ENCODE measurements at places on chromosomes 5 and 9. TPM values are rescaled to one million over a fixed set of nuclear protein-coding genes. Genes with fewer than 3 reads are reported as not detected.
A peak's percentile ranks its signal among the peaks of the same experiment; 100 is the strongest.

- DNase-seq, result no peak
- H3K27ac ChIP-seq, result no peak overlapping the region
- no peaks in the 10 kb centered on the region for H3K27me3 ChIP-seq
- no peak overlapping the region for H3K4me3 ChIP-seq
Measured at GRCh38 chr9:3193791-3194190, 332.0 kb downstream of the RFX3 start.

DNA sequence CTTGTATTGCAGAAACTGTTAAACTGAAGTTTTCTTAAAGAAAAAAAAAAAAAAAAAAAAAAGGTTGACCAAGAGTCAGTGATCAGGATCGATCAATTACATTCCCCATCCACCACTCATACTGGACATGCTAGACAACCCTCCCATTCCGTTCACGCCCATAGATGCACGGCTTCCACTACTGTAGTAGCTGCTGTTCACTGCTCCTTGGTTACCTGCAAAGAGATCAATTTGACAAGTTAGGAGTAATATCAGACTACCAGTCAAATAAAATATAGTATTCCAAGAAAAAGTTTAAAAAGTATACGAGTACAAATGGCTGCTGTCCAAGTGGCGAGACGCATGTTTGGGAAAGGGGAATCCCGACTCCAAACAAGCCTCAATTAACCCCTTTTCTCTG lies 8.7 kb downstream of the HNRNPH1 start:
- no peaks in the 10 kb centered on the region for H3K27me3 ChIP-seq
- H3K36me3 ChIP-seq, result peaks cover 33% of the 10 kb centered on the region
- H3K4me3 ChIP-seq, result no peak overlapping the region
- no peaks in the 10 kb centered on the region for H3K4me1 ChIP-seq
- H3K27ac ChIP-seq, result no peak overlapping the region

DNA sequence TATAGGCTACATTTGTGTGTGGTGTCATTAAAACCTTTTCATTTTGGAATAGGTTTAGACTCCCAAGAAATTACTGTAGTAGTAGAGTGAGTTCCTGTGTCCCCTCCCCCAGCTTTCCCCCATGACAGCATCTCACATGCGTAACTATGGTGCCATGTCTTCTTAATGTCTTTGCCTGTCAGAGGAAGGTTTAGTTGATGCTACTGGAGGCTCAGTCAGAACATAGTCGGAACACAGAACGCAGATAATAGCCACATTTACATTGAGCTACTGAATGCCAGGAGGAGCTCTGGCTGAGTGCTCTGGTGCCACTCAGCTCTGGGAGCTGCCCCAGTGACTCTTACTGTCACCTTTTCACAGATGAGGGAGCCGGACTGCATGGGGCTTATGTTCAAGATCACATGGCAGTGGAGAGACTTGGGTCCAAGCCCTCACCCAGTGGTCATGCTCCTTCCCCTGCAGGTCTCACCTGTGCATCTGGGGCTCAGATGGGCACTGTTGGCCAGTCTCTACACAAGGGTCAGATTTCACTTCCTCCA lies 223.6 kb downstream of the AOPEP start:
- no peaks in the 10 kb centered on the region for H3K4me1 ChIP-seq
- H3K36me3 ChIP-seq, result no peaks in the 10 kb centered on the region
- DNase-seq, result no peak
- H3K27ac ChIP-seq, result no peak overlapping the region
- no peaks in the 10 kb centered on the region for H3K27me3 ChIP-seq
- H3K4me3 ChIP-seq, result no peak overlapping the region

Gene PFN3
- not detected for polyA plus RNA-seq

DNA sequence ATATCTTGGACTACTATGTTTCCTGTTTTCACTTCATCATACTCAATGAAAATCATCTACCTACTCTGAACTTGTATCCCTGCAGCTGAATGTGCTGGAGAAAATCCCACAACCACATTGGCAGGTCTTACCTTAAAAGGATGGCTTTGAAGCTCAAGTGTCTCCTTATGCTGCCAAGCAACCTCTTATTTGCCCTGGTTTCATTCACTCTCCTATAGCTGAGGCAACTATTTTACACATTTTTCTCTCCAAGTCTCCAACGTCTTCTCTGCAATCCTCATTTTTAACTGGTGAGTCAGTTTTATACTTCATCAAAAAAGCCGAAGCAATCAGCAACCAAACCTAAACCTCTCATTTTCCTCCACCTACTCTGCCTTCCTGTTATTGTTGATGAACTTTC lies 49.7 kb downstream of the POU4F3 start:
- H3K27me3 ChIP-seq, result no peaks in the 10 kb centered on the region
- no peak for DNase-seq
- H3K4me3 ChIP-seq, result no peak overlapping the region
- no peak overlapping the region for H3K27ac ChIP-seq
- H3K36me3 ChIP-seq, result no peaks in the 10 kb centered on the region

Gene PRRT1B
- polyA plus RNA-seq, result not detected

GRCh38 chr5:71883742-71884103 lies 164.6 kb downstream of the CARTPT start:
- H3K27ac ChIP-seq, result no peak overlapping the region
- H3K4me1 ChIP-seq, result no peaks in the 10 kb centered on the region
- no peaks in the 10 kb centered on the region for H3K27me3 ChIP-seq
- H3K36me3 ChIP-seq, result no peaks in the 10 kb centered on the region
- no peak for DNase-seq
- H3K4me3 ChIP-seq, result no peak overlapping the region

- peaks cover 13% of the 10 kb centered on the region for H3K4me1 ChIP-seq
- H3K36me3 ChIP-seq, result peaks cover 3% of the 10 kb centered on the region
- H3K4me3 ChIP-seq, result no peak overlapping the region
- no peak for DNase-seq
- no peaks in the 10 kb centered on the region for H3K27me3 ChIP-seq
Measured at GRCh38 chr5:62340392-62340791, 34.4 kb downstream of the KIF2A start.

- H3K4me1 ChIP-seq, result no peaks in the 10 kb centered on the region
- DNase-seq, result no peak
- no peaks in the 10 kb centered on the region for H3K36me3 ChIP-seq
- H3K4me3 ChIP-seq, result no peak overlapping the region
- H3K27ac ChIP-seq, result no peak overlapping the region
Measured at GRCh38 chr5:142894749-142895148, 124.6 kb downstream of the ARHGAP26 start.

- no peak overlapping the region for H3K4me3 ChIP-seq
- no peak overlapping the region for H3K27ac ChIP-seq
- H3K27me3 ChIP-seq, result no peaks in the 10 kb centered on the region
- H3K36me3 ChIP-seq, result peaks cover 17% of the 10 kb centered on the region
Measured at GRCh38 chr5:148408092-148408491, 24.3 kb downstream of the FBXO38 start.

DNA sequence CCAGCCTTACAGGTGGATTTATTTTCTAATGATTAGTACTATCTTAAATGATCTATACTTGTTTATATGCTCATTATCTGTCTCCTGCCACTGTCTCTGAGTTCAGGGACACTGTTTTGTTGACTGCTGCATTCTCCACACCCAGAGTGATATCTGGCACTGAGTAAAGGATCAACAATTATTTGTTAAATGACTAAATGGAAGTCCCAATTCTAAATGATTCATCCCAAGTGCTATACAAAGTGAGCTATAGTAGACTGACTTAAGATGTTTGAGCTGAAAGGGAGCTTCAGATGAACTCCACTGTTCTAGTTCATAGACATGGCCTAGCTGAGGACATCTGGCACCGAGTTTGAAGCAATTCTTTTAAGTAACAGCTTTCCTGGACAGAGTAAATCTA lies 40.5 kb downstream of the ITGA2 start:
- no peaks in the 10 kb centered on the region for H3K4me1 ChIP-seq
- H3K36me3 ChIP-seq, result no peaks in the 10 kb centered on the region
- H3K27me3 ChIP-seq, result no peaks in the 10 kb centered on the region
- DNase-seq, result no peak
- H3K4me3 ChIP-seq, result no peak overlapping the region
- H3K27ac ChIP-seq, result no peak overlapping the region

GRCh38 chr5:179240561-179240960 lies 104.7 kb downstream of the ADAMTS2 start:
- H3K27me3 ChIP-seq, result no peaks in the 10 kb centered on the region
- no peak for DNase-seq
- H3K36me3 ChIP-seq, result no peaks in the 10 kb centered on the region
- H3K4me1 ChIP-seq, result no peaks in the 10 kb centered on the region

Gene SLC45A2
- polyA plus RNA-seq, result not detected

DNA sequence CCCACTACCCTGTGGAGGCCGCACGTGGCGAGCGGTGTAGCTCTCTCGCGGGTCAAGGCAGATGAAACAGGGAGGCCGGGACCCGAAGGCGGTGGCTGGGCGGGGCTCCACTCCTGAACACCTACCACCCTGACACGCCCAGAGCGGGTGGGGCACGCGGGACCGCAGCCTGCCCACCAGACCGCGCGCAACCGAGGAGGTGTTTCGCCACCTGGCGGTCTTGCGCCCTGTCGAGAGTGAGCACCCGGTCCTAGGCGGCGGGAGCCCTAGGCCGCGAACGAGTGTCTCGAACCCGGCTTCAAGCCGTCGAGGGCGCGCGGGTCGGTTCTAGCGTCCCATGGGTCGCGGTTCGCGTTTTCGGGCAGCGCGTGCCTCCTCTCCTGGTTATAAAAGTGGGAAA lies 2.2 kb upstream of the EXOSC3 start:
- H3K4me3 ChIP-seq, result no peak overlapping the region
- no peaks in the 10 kb centered on the region for H3K4me1 ChIP-seq
- DNase-seq, result no peak
- H3K27ac ChIP-seq, result no peak overlapping the region
- no peaks in the 10 kb centered on the region for H3K36me3 ChIP-seq
- H3K27me3 ChIP-seq, result no peaks in the 10 kb centered on the region

Gene NEUROG1
- not detected for polyA plus RNA-seq

Gene IL9
- not detected for polyA plus RNA-seq

- H3K4me1 ChIP-seq, result no peaks in the 10 kb centered on the region
- no peak overlapping the region for H3K4me3 ChIP-seq
- no peaks in the 10 kb centered on the region for H3K36me3 ChIP-seq
- H3K27me3 ChIP-seq, result no peaks in the 10 kb centered on the region
- no peak for DNase-seq
Measured at GRCh38 chr9:135492886-135493669, 7.4 kb upstream of the MRPS2 start.

DNA sequence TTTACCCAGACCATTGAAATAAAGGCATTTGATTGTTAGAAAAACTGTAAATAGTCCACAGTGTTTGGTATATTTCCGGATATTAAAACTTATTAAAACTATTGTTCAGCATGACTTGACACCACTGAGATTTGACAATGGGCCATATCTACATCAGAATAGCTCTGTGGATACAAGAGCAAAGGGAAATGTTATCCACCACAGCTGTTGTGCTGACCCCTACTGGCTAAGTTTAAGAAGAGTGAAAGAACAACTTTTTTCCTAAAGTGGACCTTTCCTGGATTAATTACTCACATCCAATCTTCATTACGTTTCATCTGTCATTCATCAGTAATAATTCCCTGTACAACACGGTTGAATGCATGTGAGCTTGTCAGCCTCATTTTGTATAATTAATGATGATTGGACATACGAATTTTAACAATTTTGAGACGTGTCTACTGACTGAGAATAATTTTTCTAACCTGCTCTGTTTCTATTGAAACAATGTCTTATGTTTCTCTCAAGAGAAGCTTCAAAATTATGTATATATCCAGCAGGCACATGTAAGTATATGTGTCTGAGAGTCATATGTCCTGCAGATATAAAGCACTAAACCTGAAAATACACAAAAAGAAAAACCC lies 1952.6 kb downstream of the MAT2B start:
- H3K27me3 ChIP-seq, result no peaks in the 10 kb centered on the region
- no peak for DNase-seq
- no peaks in the 10 kb centered on the region for H3K4me1 ChIP-seq
- H3K27ac ChIP-seq, result no peak overlapping the region
- H3K4me3 ChIP-seq, result no peak overlapping the region

Gene RNF208
- 0.57 TPM for polyA plus RNA-seq

DNA sequence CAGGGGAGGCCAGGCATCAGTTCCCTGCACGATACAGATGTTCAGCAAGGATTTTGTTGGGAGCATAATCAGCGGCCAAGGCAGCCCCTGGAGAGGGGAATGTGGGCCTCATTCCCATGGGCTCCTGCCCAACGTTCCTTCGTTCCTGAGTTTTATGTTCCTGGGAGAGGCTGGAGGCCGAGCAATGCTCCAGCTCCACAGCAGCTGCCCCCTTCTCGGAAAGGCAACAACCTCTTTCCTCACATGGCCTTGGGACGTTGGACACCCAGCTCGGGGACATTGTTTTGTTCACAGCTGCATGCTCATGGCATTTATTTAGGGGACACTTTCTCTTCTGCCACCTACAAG lies 63.8 kb upstream of the COL15A1 start:
- H3K27ac ChIP-seq, result no peak overlapping the region
- H3K27me3 ChIP-seq, result peaks cover 6% of the 10 kb centered on the region
- DNase-seq, result no peak
- no peaks in the 10 kb centered on the region for H3K4me1 ChIP-seq
- no peak overlapping the region for H3K4me3 ChIP-seq
- no peaks in the 10 kb centered on the region for H3K36me3 ChIP-seq

DNA sequence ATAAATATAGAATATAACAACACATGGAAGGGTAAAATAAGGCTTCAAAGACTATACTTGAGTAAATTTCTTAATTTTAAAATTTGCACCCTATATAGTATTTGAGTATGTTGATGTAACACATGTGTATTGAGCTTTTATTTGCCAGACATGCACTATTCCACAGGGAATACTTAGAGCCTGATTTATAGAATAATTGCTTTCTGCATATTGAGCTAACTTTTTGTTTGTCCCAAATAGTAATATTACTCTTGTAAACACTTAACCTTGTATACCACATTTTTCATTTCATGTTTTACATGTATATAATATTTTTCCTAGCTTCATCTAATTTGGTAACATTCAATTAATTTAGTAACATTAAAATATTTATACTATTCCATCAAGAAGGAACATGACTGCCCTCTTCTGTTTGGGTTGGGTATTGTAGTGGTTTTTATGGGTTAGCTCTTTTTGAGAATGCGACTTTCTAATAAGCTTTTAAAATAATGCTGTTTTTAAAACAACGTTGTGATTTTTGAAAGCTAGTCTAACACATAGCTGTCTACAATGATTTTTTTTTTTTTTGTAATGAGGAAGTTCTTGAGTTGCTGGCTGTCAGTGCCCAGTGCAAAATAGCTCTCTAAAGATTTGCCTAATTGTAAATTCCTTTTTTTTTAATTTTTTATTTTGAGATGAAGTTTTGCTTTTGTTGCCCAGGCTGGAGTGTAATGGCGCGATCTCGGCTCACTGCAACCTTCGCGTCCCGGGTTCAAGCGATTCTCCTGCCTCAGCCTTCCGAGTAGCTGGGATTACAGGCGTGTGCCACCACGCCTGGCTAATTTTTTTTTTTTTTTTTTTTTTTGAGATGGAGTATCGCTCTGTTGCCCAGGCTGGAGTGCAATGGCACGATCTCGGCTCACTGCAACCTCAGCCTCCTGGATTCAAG lies 4.8 kb downstream of the SUB1 start:
- H3K36me3 ChIP-seq, result peaks cover 58% of the 10 kb centered on the region
- H3K27me3 ChIP-seq, result no peaks in the 10 kb centered on the region
- H3K4me3 ChIP-seq, result 0 out of 2 replicates have a peak overlapping the region, but pooled peaks have one; percentile 53
- peak overlapping the region; percentile 39 for H3K27ac ChIP-seq
- no peak for DNase-seq

Gene LCN10
- 0.39 TPM for polyA plus RNA-seq

Gene HTR1A
- not detected for polyA plus RNA-seq

Gene GMCL2
- polyA plus RNA-seq, result not detected

Data from GM12878 (cell line).